Trophoblast cell (in vitro differentiated cells and primary cell): ENCODE measurements at places on chromosomes 16 and 17.
A peak's percentile ranks its signal among the peaks of the same experiment; 100 is the strongest.

GRCh38 chr17:78131172-78132083 lies 857 bp downstream of the TMC8 start:
- no peak for DNase-seq

DNA sequence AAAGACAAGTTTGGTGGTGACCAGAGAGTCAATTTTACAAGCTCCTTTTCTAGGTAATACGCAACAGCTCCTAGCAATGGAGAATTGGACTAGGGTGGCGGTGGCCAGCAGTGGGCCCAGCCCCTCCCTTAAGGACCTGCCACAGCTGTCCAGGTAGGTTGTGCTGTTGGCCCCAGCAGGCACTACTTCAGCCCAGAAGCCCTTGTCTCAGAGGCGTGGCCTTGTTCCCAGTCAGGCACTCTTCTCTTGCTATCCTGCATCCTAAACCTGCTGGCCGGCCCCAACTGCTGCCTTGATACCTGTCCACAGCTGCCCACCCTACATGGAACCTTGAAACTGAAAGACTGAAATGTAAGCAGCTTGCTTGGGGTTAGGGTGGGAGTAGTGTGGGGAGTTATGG lies 989 bp upstream of the GALK1 start:
- DNase-seq = no peak

DNA sequence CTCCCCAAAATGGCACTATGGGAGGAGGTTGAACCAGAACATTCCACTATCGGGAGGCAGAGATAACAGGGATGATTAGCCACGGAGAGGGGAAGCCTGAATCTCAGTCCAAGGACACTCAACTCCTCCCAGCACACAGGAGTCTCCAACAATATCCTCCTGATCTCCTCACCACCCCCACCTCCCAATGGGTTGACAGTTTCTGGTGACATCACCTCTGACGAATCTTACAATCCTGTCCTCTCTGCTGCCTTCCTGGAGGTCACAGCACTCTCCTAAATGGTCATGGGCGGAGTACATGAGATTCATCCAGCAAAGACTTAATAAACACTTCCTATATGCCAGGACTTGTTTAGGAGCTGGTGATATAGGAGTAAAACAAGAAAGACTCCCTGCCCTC lies 80.9 kb downstream of the SLC6A2 start:
- no peak for DNase-seq

DNA sequence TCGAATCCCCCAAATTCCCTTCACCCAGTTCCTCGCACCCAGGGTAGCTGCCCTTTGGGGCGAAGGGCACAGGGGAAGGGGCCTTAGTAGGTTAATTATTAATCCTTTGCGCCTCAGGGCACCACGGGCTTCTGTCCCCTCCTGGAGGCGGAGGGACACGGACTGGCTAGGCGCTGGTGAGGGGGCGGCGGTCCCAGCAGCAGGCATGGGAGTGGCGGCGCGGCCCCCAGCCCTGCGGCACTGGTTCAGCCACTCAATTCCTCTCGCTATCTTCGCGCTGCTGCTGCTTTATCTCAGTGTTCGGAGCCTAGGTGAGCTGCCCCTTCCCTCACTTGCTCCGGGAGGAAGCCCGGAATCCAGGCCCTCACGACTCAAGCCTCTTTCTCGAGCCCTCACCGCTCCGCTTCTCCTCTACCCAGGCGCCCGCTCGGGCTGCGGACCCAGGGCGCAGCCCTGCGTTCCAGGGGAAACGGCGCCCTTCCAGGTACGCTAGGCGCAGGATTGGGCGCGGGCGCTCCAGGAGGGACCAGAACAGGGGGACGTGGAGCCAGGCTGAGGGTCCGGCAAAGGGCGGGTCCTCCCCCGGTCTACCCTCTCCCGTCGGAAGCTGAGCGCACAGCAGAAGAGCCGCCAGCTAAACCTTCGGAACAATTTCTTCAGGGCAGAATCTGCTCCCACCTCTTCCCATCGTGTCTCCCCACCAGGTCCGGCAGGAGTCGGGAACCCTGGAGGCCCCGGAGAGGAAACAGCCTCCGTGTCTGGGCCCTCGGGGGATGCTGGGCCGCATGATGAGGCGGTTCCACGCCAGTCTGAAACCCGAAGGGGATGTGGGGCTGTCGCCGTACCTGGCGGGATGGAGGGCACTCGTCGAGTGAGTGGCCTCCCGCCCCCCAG lies at the start of gene GLTPD2:
Gene GLTPD2, plus strand, starts transcription at position 158 of the 894 bp plus-strand sequence. Its CDS starts 48 bp downstream, at position 206.
- DNase-seq = no peak

DNA sequence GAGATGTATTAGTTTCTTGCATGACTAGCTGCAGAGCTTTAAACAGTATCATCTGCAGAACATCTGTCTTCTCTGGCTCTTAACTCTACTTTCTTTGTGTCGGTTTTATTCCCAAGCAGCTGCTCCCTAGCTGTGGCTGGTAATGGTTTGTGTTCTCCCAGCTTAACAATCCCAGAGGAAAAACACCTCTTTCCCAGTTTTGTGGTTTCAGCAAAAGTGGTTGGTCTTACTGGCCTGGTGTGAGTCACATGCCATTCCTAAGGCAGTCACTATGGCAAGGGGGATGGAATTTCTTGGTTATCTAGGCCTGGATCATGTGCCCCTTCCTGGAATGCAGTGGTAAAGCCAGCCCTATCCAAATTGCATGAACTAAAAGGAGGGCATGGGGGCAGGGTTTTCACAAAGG lies 27.5 kb downstream of the OMG start:
- peak; percentile 50 for DNase-seq

DNA sequence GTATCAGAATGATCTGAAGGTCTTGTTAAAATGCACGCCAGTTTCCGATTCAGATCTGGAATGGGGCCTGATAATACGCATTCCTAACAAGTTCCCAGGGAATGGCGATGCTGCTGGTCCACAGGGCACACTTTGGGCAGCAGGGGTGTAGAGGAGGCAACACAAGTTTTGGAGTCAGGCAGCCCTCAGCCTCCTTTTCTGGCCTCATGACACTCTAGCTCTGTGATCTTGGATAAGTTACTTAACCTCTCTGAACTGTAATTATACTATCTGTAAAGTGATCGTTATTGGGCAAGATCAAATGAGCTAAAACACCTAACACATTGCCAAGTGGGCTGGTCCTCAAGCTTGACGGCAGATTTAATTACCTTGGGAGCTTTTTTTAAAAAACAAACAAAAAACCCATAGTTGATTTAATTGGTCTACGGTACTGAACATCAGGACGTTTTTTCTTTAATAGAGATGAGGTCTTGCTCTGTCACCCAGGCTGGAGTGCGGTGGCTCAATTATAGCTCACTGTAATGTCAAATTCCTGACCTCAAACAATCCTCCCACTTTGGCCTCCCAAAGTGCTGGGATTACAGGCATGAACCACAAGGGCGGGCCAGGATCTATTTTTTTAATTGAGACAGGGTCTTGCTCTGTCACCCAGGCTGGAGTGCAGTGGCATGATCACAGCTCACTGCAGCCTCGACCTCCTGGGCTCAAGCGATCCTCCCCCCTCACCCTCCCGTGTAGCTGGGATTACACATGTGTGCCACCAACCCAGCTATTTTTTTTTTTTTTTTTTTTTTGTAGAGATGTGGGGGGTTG lies 10.0 kb upstream of the MRPS23 start:
- DNase-seq = no peak
